ENCODE measurements at places on chromosomes 4 and X.

- DNase-seq: no peak
Observed at GRCh38 chr4:16617011-16617410, 281.4 kb downstream of the LDB2 start.

DNA sequence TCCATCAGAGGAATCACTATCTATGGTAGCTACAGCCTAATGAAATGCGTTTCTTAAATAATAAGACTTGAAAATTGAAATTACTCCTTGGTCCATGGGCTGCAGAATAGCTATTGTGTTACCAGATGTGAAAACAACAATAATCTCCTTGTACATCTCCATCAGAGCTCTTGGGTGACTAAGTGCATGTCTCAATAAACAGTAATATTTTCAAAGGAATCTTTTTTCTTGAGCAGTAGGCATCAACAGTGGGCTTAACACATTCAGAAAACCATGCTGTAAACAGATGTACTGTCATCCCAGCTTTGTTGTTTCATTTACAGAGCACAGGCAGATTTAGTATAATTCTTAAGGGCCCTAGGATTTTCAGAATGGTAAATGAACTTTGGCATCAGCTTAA, 67.3 kb downstream of the GLUD2 start:
- no peak for DNase-seq

GRCh38 chr4:11475871-11476270, 47.2 kb upstream of the HS3ST1 start:
- DNase-seq: no peak

DNA sequence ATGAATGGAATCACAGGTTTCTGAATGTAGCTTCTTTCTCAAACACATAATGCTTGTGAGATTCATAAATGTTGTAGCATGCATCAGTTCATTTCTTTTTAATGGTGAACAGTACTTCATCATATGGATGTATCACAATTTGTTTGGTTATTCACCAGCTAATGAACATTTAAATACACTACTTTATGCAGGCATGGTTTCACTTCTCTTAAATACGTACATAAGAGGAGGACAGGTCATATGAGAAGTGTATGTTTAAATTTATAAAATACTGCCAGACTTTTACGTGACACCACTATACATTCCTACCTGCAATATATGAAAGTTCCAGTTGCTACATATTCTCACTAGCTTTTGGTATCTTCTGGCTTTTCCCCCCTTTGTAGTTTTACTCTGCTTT, 65.4 kb downstream of the ANKRD17 start:
- no peak for DNase-seq

DNA sequence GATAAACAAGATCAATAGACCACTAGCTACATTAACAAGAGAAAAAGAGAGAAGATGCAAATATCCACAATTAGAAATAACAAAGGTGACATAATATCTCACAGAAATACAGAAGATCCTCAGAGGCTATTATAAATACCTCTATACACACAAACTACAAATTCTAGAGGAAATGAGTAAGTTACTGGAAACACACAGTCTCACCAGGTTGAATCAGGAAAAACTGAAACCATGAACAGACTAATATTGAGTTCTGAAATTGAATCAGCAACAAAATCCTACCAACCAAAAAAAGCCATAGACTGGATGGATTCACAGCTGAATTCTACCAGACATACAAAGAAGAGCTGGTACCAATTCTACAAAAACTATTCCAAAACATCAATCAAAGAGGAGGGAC, 211.8 kb upstream of the CPEB2 start:
- no peak for DNase-seq

GRCh38 chr4:1871471-1872021, 353 bp downstream of the NSD2 start:
- no peak for DNase-seq

DNA sequence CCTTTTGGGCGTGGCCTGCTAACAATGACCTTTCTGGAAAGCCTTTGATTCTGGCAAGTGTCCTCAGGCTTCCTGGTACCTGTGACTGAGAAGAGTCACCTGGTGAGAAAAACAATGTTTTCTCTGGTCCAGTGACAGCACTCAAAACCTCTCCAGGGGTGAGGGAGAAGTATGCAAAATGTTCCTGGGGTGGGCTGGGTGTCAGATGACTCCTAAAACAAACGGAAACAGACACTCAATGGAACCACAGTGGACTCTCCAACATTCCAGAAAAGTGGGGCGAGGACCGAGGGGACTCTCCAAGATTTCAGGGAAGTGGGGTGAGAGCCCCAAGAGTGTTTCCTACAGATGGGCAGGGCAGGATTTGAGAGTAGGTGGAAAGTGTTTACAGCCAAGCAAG, 69.5 kb downstream of the ANAPC4 start:
- no peak for DNase-seq

GRCh38 chrX:69186651-69187050, 21.4 kb upstream of the PJA1 start:
- no peak for DNase-seq

GRCh38 chr4:176781739-176782100, 11.0 kb downstream of the VEGFC start:
- DNase-seq: no peak

DNA sequence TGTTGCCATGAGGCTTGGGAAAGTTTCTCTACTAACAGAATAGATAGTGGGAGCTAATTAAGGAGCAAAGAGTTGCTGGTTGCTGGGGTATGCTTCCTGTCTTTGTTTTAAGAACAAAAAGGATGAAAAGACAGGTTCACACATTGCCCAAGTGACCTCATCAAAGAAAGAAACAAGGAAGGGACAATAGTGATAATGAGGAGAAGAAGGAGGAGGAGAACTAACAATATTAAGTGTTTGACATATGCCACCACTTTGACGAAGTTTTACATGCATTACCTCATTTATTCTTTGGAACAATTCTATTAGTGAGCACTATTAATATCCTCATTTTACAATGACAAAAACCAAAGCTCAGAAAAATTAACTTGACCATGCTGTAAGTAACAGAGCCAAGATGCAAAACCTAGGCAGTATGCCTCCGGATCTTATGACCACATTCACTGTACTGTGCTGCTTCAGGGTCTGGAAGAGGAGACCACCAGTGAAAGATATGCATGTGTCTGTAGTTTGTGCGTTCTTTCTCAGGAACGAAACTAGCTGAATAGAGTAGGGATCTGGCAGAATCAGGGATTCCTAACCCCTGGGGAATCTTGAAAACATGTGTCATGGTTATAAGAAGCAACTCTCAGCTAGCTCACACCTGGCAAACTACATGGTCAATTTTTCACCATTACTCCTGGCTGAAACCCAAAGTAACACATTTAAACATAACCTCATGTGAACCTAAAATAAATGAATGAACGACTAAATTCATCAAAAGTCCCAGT, 83.8 kb downstream of the MOSPD2 start:
- DNase-seq: no peak

DNA sequence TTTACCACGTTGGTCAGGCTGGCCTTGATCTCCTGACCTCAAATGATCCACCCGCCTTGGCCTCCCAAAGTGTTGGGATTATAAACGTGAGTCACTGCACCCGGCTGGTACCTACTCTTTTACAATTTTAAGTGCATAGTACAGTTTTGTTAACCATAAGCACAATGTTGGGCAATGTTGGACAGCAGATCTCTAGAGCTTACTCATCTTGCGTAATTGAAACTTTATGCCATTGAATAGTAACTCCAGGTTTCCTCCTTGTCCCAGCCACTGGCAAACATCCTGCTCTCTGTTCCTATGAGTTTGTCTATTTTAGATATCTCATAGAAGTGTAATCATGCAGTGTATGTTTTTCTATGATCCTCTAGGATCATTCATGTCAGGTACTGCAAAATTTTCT, 9.3 kb upstream of the CPE start:
- no peak for DNase-seq

DNA sequence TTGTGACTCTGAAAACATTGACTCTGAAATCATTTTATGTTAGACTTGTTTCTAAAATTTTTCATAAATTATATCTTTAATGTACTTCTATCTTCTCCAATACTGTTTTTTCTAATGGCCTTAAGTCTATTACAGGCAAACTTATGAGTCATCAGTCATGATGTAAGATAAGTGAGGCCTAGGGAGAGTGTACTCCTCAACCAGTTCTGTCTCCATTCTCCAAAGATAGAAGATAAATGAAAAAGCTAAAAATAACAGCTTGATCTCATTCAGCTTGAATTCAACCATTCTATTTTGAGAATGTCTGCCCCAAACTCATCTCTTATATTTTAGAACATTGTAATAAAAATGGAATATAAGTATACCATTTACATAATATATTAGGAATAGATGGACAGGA, 34.5 kb downstream of the STBD1 start:
- no peak for DNase-seq

DNA sequence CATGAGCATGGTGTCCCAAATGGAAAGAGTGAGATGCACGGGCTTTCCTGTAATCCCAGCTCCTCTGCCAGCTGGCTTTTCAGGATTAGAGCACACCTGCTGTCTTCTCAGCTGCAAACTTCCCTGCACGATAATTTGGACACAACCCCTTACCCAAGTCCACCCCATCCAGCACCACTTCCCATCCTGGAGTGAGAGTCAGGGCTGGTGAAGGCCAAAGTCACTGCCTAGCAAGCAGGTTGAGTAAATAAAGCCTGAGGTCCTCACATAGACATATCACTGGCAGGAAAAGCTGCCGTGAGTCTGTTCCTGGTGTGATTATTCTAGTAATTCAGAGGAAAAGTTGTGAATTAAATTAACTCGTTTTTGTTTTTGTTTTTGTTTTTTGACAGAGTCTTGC, 113.9 kb upstream of the MBNL3 start:
- DNase-seq: no peak
